Transverse colon (tissue), 4 donors: ENCODE measurements at places on chromosomes 12 and 14. TPM values are rescaled to one million over a fixed set of nuclear protein-coding genes. Genes with fewer than 3 reads are reported as not detected.

DNA sequence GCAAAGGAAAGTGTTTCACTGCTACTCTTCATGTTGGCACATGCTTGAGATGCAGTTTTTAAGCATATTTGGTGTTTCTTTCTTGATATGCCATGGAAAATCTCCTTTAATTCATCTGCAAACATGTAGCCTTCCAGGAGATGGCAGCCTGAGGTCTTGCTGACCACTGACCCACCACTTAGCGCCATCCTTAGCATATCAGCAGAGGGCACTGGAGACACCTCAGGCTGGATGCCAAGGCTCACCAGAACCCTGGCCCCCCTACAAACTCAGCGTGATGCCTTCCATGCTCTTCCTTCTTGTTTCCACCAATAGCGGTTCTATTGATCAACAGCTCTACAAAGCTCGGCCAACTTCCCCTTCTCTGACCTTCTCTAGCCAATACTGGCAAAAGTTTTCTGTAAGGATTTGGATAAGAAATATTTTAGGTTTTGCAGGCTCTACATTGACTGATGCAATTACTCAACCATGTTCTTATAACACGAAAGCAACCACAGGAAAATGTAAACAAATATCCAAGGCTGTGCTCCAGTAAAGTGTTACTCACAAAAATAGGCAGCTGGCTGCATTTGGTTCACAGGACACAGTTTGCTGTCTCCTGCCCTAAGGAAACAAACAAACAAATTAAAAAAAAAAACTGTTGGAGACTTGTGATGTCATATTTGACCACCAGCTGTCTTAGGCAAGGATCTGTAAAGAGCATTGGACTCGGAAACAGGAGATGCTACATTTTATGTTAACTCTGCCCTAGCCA is 209.7 kb downstream of the SLC15A4 start:
- H3K27ac ChIP-seq = no peak overlapping the region
- no peaks in the 10 kb centered on the region for H3K4me1 ChIP-seq
- no peaks in the 10 kb centered on the region for H3K27me3 ChIP-seq

DNA sequence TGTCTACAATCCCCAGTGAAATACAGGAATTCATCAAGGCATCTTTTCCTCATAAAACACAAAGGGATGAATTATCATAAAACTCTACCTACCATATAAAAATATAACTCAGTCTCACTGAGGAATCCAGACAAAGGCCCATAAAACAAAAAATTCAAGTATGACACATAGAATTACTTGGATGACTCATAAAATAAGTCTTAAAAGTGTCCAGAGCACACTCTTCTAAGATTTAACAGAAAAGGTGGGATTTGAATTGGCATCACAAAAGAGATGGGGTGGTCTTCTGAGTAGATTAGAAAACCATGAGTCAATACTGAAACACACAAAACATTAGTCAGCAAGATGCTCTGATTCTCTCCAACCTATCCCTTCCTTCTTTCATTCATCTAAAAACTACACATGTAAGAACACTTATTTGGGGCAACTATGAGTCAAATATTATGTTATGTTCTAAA is 202.7 kb upstream of the GARIN6 start:
- H3K4me1 ChIP-seq = no peaks in the 10 kb centered on the region
- no peak for DNase-seq
- H3K36me3 ChIP-seq = no peaks in the 10 kb centered on the region

Gene GDF3
- total RNA-seq = not detected

GRCh38 chr14:66228267-66228970 is 257.8 kb upstream of the CCDC196 start:
- no peak overlapping the region for H3K27ac ChIP-seq
- H3K27me3 ChIP-seq = no peaks in the 10 kb centered on the region
- no peaks in the 10 kb centered on the region for H3K4me1 ChIP-seq
- no peak for DNase-seq

DNA sequence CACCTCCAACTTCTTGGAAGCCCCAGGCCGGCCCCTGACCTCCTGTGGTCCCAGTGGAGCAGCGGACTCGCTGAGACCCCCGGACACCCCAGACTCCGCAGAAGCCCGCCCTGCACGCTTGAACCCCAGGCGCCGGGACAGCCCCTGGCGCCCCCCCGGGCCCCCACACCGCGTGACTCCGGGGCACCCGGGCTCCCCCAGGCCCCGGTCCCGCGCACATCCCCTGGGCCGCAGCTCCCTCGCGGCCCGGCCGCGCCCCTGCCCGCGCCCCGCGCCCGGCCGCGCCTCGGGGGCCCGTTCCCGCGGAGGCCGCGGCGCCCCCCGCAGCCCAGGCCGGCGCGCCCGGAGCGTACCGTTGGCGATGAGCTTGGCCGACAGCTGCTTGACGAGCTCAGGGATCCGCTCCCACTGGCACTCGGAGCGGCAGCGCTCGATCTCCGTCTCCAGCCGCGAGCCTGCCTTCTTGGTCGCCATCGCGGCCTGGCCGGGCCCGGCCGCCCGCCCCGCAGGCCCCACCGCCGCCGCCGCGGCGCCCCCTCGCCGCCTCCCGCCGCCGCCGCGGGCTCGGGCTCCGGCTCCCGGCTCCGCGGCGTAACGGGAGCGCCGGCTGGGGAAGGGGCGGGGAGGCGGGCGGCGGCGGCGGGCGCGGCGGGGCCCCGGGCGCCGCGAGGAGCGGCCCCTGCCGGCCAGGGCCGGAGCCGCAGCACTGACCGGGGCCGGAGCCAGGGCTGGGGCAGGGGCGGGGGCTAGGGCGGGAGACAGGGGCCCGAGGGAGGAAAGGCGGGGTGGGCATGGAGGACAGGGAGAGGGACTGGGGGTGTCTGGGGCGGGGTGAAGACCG is at the start of gene TTC7B:
Gene TTC7B, minus strand, starts transcription at position 609 of the 841 bp plus-strand sequence. Its CDS starts 135 bp downstream, at position 474.
- no peak within 1 kb of the TSS for H3K27ac ChIP-seq
- peaks cover 7% of the 10 kb centered on the region for H3K27me3 ChIP-seq
- H3K4me3 ChIP-seq = peak within 1 kb of the TSS; percentile 50
- H3K4me1 ChIP-seq = peaks cover 7% of the 10 kb centered on the region
- no peaks in the 10 kb centered on the region for H3K36me3 ChIP-seq

- H3K27ac ChIP-seq = no peak overlapping the region
- H3K4me3 ChIP-seq = no peak overlapping the region
- H3K27me3 ChIP-seq = peaks cover 17% of the 10 kb centered on the region
- no peaks in the 10 kb centered on the region for H3K4me1 ChIP-seq
- DNase-seq = no peak
Measured at GRCh38 chr14:56733396-56733795, 76.9 kb downstream of the OTX2 start.

Gene FLVCR2
- 43.8 TPM for total RNA-seq

DNA sequence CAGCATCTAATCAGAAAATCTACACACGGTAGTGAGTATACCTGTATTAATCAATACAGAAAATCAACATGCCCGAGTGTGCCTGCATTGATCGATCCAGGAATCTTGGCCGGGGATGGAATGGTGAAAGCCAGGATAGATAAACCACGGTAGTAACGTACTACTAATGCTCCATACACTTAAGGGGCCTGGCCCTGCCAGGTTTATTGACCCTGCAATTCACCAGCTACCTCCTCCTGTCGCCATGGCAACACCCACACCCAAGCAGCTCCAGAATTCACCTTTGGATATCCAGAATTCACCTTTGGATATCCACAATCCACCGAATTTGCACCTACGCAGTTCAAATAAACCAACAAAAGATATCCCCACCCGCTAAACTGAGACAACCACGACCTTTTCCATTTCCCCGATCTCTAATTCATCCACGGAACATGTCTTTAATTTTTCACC is 14.8 kb upstream of the CALM1 start:
- DNase-seq = peak; percentile 90
- no peaks in the 10 kb centered on the region for H3K36me3 ChIP-seq
- H3K27me3 ChIP-seq = no peaks in the 10 kb centered on the region

DNA sequence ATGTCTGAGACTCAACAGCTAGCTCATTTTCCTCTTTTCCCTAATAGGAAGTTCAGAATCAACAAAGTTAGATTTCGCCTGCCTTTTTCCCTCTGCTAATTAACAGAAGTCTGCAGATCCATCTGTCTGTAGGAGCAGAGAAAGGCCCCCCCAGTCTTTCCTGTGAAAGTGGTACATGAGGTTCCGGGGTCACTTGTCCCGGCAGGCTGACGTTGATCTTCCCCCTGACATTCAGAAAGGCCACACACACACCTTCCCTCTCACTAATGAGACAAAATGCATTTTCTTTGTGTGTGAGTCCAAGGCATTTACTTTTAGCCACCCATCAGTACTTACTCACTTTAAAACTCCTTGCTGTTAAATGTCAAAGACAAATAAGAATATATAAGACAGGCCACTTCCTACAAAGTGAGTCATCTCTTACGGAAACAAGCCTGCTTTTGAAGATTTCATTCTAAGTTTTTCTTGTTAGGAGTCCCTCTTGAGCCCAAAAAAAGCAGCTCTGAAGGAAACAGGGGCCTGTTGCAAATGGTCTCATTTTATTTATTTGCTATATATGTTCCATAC is 138.7 kb downstream of the TTC7B start:
- no peaks in the 10 kb centered on the region for H3K36me3 ChIP-seq
- H3K27me3 ChIP-seq = no peaks in the 10 kb centered on the region
- H3K27ac ChIP-seq = peak overlapping the region; percentile 70
- DNase-seq = no peak
- H3K4me3 ChIP-seq = no peak overlapping the region

GRCh38 chr12:48305190-48305589 is 45.5 kb downstream of the ZNF641 start:
- H3K27me3 ChIP-seq = no peaks in the 10 kb centered on the region
- no peak overlapping the region for H3K27ac ChIP-seq
- no peaks in the 10 kb centered on the region for H3K4me1 ChIP-seq
- H3K4me3 ChIP-seq = no peak overlapping the region

Gene TAMALIN
- total RNA-seq = 5.9 TPM

DNA sequence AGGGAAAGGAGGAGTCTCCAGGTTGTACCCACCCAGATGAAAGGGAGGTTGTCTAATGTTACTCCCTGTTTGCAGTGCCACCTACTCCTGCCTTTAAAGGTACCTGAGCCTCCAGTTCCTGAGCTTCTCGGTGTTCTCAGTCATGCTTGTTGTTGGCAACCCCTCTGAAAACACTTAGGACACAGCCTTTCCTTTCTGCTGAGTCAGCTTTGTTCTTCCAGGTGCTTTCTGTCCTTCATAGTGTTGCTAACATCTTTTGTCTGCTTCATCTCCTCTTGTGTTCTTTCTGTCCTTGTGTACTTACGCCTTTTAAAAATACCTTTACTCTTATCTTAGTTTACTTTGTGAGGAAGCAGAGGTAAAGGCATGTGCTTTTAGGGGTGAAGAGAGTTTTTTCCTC is 97.0 kb upstream of the NEDD1 start:
- no peak overlapping the region for H3K27ac ChIP-seq
- no peaks in the 10 kb centered on the region for H3K4me1 ChIP-seq
- no peaks in the 10 kb centered on the region for H3K36me3 ChIP-seq
- no peaks in the 10 kb centered on the region for H3K27me3 ChIP-seq

DNA sequence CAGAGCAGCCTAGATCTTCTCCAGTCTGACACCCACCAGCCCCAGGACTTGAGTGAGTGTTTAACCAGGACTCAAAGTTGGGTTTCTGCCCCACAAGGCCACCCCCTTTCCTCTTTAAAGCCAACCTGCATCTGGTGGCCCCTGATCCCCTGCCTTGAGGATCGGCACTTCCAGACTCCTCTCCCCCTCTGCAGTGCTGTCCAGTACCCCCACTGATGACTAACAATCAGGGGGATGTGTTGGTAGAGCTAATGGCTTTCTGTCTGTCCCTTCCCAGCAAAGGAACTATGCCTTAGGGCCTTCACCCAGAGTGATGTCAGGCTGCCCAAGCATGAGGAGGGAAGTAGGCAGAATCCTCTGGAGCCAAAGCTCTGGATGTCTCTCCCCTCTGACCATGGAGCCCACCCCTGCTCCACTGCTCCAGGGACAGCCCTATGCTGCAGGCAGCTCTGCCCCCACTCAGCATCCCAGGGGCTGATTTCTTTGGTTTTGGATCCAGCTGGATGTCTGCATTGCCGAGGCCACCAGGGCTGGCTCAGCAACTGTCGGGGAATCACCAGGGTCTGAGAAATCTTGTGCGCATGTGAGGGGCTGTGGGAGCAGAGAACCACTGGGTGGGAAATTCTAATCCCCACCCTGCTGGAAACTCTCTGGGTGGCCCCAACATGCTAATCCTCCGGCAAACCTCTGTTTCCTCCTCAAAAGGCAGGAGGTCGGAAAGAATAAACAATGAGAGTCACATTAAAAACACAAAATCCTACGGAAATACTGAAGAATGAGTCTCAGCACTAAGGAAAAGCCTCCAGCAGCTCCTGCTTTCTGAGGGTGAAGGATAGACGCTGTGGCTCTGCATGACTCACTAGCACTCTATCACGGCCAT is 42.9 kb downstream of the DAD1 start:
- no peaks in the 10 kb centered on the region for H3K27me3 ChIP-seq
- H3K4me1 ChIP-seq = peaks cover 15% of the 10 kb centered on the region
- DNase-seq = no peak

GRCh38 chr12:68264857-68265256 is 11.5 kb upstream of the IL22 start:
- no peak for DNase-seq
- H3K27me3 ChIP-seq = no peaks in the 10 kb centered on the region
- no peak overlapping the region for H3K4me3 ChIP-seq
- no peaks in the 10 kb centered on the region for H3K36me3 ChIP-seq

DNA sequence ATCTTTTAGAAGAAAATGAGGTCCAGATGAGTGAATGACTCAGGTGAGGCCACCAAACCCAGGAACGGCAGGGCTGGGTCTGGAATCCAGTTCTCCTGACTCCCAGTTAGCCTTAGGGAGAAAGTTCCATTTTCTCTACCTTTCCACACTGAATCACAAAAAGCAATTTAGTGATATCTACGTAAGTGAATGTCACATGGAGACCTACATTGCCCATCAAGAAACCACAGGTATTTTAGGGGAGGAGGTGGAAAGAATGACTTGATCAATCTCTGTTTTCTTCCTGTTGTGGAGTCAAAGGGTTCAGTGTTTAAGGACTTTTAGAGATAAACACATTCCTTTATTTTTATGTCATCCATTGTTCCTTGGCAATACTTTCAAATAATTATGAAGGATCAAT is 106.9 kb upstream of the PTPRB start:
- DNase-seq = no peak
- H3K27me3 ChIP-seq = no peaks in the 10 kb centered on the region
- H3K4me3 ChIP-seq = no peak overlapping the region
- H3K4me1 ChIP-seq = peaks cover 10% of the 10 kb centered on the region

- no peaks in the 10 kb centered on the region for H3K36me3 ChIP-seq
- no peaks in the 10 kb centered on the region for H3K27me3 ChIP-seq
- no peak overlapping the region for H3K4me3 ChIP-seq
- no peak overlapping the region for H3K27ac ChIP-seq
- H3K4me1 ChIP-seq = no peaks in the 10 kb centered on the region
- DNase-seq = no peak
Measured at GRCh38 chr12:84813780-84814663, 98.6 kb downstream of the SLC6A15 start.

Gene MBD6
- 155 TPM for total RNA-seq

Gene FOXM1
- total RNA-seq = not detected
